ENCODE measurements at places on chromosomes 12 and 14.

GRCh38 chr14:96180043-96180874 is 24.4 kb upstream of the BDKRB2 start:
- no peak for DNase-seq

GRCh38 chr14:103084021-103084919 is at the start of gene LBHD2:
TSS of gene LBHD2 (plus strand) at chr14:103084210. CDS start at chr14:103086013, 1,803 bp downstream.
- DNase-seq = no peak

DNA sequence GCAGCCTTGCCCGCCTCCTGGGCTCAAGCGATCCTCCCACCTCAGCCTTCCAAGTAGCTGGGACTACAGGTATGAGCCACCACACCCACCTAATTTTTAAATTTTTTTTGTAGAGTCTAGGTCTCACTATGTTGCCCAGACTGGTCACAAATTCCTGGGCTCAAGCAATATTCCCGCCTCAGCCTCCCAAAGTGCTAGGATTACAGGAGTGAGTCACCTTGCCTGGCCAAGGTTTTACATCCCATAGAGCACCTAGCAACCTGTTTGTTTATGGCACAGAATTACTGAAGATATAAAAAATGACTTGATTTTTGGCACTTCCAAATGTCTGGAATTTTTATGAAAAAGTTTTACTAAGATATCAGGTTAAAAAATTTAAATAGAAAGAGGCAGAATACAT is 16.5 kb downstream of the MYO1A start:
- no peak for DNase-seq

GRCh38 chr14:46279776-46280175 is 371.8 kb downstream of the RPL10L start:
- DNase-seq = no peak

GRCh38 chr12:3364226-3364625 is 126.8 kb upstream of the PRMT8 start:
- no peak for DNase-seq

- DNase-seq = no peak
Observed at GRCh38 chr14:85439696-85440328, 90.1 kb upstream of the FLRT2 start.

DNA sequence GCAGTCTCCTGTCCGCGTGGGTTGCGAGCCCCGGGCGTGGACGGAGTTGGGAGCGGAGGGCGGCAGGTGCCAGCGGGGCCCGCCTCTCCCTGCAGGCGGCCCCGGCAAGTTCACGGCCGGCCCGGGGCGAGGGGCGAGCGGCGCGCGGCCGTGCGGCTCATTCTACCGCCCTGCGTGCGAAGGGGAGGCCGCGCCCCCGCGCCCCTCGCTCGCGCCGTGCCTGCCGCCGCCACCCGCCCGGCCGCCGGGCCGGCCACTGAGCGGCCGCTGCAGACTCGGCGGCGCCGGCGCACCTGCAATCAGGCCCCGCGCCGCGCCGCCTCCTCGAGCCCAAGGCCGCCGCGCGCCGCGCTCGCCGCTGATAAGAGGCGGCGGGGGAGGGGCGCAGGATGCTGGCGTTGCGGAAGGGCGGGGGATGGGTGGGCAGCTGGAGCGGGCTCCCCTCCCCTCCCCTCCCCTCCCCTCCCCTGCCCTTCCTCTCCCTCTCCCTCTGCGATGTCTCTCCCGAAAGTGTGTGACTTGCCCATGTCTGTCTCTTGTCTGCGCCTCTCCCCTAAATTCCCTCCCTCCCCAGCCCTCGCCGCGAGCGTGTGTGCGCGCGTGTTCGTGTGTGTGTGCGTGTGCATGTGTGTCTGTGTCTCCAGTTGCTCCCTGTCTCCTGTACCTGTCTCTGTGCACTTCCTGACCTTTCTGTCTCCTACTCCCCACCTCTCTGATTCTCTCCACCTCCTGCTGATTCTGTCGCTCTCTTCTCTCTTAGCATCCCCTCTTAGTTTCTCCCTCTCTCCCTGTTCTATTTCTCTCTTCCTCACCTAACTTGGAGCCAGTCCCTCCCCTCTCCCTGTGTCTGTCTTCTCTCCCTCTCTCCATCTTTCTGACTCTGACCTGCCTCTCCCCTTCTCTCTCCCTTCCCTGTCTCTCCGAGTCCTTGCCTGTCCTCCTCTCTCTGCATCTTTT is 768.1 kb upstream of the TBX3 start:
- DNase-seq = no peak
